ENCODE measurements at places on chromosomes 13 and 19. TPM values are rescaled to one million over a fixed set of nuclear protein-coding genes. Genes with fewer than 3 reads are reported as not detected.
A peak's percentile ranks its signal among the peaks of the same experiment; 100 is the strongest.

- no peak for DNase-seq
Measured at GRCh38 chr19:14054721-14055120, 7.2 kb downstream of the PALM3 start.

The PSG2 gene
- not detected for total RNA-seq

DNA sequence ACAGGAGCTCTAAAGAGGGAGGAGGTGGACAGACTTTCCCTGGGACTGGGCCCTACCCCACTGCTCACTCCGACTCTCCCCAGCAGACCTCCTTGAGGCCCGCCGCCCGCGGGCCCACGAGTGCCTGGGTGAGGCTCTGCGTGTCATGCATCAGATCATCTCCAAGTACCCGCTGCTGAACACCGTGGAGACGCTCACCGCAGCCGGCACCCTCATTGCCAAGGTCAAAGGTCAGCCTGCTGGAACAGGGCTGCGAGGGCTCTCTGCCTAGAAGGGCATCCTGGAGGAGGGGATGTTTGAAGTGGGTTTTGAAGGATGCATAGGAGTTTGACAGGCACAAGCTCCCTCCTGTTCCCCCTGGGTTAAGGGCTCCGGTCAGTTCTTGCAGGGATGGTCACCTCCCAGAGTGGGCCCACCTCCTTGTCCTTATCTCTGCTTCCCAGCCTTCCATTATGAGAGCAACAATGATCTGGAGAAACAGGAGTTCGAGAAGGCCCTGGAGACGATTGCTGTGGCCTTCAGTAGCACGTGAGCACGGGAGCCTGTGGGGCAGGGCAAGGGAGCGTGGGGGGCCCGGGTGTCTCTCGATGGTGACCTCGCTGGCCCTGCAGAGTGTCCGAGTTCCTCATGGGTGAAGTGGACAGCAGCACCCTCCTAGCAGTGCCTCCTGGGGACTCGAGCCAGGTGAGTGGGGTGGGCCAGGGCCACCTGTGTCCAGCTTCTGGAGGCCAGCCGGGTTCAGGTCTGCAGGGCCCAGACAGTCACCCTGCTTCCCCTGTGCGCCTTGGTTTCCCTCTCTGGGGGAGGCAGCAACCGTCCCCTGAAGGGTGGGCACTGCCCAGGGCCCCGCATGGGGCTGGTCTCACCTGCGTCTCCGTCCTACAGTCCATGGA lies 6.3 kb downstream of the ARHGAP45 start:
- DNase-seq, result no peak

The FREM2 gene
- total RNA-seq, result not detected

- DNase-seq, result no peak
Measured at GRCh38 chr19:40822161-40822560, 23.2 kb downstream of the EGLN2 start.

DNA sequence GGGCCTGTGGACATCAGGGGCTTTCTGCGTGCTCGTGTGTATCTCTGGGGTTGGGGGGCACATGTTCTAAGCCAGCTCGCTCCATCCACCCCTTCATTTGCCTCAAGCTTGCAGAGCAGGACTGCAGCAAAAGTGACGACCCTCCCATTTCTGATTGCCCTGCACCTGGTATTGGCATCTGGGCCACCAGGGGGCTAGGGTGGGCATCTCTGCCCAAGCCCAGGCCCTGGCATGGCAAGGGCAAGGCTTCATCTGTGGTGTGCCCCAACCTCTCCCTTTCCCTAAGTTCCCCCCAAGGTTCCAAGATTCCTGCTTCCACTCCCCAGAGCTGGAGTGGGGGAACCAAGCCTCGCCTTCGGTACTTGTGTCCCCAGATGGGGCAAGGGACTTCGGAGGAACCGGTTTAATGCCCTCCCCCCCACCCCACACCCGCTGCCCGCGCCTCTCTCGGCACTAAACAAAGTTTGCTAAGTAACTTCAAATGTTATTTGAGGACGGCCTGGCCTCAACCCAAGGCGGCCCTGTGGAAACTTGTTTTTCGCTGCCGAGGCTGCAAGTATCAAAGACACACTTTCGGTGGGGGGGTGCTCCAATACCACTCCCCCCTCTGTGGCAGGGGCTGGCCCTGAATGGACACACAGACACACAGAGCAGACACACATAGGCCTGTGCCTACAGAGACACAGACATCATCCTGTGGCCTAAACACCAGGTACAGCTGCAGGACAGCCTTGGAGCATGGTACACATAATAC lies 12.2 kb downstream of the NFIX start:
- DNase-seq, result no peak

The PRSS57 gene
- not detected for total RNA-seq

The NPHS1 gene
- total RNA-seq, result not detected

DNA sequence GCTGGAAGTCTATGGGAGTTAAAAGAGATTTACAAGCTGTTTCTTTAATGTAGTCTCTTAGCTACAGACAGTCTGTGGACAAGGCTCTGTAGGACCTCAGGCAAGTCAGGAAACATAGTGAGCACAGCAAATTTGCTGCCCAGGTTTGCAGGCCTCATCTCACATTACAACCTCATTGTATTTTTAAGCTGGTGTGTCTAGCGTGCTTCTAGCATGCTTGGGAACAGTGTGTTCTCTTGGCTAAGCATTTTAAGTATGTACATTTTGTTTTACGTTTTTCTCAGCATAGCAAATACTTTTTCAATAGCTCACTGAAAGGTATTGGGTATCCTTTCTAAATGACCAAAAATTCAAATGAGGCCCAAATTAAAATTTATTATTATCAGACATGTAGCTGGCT lies 113.2 kb downstream of the STARD13 start:
- peak; percentile 76 for DNase-seq

DNA sequence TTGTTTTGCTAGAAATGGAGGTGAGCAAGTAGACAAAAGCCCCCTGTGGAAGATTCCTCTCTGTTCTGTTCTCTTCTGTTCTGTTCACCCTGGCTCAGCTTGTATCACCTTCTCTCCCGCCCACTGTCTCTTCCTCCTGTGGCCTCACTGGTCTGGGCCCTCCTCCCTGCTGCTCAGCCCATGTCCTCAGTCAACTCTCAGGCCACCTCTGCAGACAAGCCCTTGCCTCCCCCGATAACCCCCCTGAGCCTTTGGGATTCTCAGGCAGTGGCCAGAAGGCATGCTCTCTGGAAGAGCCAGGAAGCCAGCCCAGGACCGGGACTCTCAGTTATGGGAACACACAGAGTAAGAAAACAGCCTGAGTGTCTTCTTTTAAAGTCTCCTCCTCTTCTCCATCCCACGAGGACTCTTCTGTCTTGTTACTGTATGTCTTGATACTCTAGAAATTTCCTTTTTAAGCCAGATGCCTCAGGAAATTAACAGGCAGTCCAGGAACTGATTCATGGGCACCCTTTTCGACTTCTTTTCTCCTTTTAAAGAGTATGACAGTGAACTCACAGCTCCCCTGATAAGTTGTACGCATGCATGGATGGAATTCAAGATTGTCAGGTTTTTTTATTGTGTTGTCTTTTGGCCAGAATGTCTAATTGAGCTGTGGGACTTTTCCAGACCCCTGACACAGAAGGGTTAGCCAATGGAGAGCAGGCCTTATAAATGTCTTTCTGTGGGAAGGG lies 33.7 kb downstream of the SHISA2 start:
- no peak for DNase-seq

- DNase-seq, result peak; percentile 35
Measured at GRCh38 chr13:40534456-40534855, 132.0 kb downstream of the FOXO1 start.

The MISP3 gene
- total RNA-seq, result 0.54 TPM

DNA sequence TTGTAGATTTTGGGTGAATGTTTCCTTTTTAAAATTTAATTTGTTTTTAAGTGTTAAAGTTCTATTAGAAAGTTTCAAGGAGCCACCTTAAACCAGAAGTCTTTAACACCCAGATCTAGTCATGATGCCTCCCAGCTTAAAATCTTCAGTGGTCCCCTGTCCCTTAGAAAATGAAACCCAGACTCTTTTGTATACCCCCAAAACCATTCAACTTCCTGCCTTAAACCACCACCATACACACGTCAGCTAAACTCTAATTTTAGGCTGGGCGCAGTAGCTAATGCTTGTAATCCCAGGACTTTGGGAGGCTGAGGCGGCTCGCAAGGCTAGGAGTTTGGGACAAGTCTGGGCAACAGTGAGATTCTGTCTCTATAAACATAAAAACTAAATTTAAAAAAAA lies 37.9 kb downstream of the N4BP2L1 start:
- no peak for DNase-seq

GRCh38 chr19:37933937-37934358 lies 26.9 kb downstream of the SIPA1L3 start:
- DNase-seq, result peak; percentile 57

GRCh38 chr13:62551588-62551987 lies 1135.9 kb upstream of the PCDH20 start:
- no peak for DNase-seq

- DNase-seq, result peak; percentile 30
Measured at GRCh38 chr13:49436890-49437289, 7.0 kb downstream of the CAB39L start.

The NLRP9 gene
- total RNA-seq, result not detected

GRCh38 chr13:64506246-64506645 lies 2723.9 kb downstream of the PCDH9 start:
- no peak for DNase-seq

GRCh38 chr19:49816590-49816989 lies 1.5 kb upstream of the MED25 start:
- no peak for DNase-seq

DNA sequence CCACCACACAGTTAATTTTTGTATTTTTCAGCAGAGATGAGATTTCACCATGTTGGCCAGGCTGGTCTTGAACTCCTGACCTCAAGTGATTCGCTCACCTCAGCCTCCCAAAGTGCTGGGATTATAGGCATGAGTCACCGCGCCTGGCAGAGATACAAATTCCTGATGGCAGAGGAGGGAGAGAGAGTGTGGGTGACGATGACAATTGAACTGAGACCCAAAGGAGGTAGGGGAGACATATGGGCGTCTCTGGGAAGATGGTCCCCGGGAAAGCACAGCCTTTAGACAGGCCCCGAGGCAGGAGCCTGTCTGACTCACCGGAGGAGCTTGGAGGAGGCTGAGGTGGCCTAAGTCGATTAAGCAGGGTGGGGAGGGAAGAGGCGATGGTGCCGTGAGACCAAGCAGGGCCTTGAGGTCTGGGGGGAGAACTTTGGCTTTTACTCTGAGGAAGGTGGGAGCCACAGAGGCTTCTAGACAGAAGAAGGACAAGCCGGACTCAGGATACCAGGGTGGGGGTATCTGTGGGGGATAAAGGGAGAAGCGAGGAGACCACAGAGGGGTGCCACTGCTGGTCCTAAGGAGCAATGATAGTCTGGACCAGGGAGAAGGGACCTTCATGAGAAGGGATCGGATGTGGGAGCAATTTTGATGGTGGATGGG lies 38.2 kb downstream of the ARRDC2 start:
- peak; percentile 91 for DNase-seq

The RFPL4A gene
- total RNA-seq, result not detected

The PCDH20 gene
- not detected for total RNA-seq

The IGFL2 gene
- total RNA-seq, result 1.3 TPM

DNA sequence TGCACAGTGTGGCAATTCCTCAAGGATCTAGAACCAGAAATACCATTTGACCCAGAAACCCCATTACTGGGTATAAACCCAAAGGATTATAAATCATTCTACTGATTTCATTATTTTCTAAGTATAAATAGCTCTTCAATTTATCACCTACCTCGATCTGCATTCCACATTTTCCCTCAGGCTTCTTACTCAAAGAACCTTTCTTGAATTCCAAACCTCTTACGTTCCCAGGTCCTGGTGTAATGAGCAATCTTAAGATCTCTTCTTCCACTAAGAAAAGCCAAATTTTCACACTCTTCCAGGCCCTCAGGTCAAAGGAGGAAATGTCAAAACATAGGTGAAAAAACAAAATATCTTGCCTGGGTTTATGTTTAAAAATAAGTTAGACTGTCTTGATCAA lies 237.3 kb upstream of the GPC6 start:
- peak; percentile 16 for DNase-seq

The FCAR gene
- not detected for total RNA-seq

GRCh38 chr19:44746616-44746945 lies 1.9 kb upstream of the BCL3 start:
- no peak for DNase-seq

The KCNRG gene
- total RNA-seq, result 0.28 TPM

The DCT gene
- total RNA-seq, result 0.07 TPM

The KLHL1 gene
- total RNA-seq, result not detected

DNA sequence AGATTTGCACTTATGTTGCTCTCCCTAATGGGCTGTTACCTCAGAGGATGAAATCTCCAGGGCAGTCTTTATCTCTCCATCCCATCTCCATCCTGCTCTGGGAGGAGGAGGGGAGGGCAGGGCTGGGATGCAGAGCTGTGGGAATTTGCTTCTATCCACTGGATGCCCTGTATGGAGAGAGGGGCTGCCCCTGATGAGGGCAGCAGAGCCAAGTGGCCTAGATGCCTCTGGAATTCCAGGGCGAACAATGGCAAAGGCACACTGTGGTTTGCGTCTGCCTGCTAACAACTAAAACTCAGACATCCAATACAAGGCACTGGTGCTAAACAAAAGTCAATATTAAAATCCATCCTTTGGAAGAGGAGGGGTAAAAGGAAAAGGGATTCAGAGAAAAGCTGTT lies 165.1 kb downstream of the COG6 start:
- no peak for DNase-seq

The PDE4C gene
- 0.42 TPM for total RNA-seq

DNA sequence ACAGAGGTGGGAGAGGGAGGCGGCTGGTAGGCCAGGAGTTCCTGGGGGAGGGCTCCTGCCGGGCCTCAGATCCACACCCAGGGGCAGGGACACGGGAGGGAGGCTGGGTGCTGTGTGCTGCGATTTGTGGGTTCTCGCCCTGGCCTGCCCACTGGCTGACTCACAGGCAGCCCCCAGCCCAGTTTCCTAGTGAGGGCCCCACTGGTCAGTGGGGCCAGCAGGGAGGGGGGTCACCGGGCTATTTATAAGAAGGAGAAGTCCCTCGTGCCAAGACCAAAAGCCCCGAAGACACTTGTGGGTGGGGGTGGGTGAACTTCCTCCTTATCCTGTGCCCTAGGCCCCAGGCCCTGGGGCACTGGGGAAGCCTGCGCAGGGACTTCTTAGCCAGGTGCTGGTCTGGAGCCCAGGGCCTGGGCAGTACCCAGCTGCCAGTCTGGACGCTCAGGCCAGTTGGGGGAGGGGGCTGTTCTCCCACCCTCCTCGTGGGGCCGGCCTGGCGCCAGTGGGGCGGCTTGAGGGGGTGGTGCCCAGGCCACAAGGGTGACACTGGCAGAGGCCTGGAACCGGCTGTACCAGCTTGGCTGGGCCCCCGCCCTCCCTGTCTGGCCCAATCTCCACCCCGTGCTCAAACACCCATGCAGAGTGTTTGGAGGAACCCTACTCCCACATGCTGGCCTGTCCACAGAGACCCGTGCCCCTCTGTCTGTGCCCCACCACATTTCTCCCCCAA lies 5.0 kb upstream of the JUNB start:
- DNase-seq, result no peak

DNA sequence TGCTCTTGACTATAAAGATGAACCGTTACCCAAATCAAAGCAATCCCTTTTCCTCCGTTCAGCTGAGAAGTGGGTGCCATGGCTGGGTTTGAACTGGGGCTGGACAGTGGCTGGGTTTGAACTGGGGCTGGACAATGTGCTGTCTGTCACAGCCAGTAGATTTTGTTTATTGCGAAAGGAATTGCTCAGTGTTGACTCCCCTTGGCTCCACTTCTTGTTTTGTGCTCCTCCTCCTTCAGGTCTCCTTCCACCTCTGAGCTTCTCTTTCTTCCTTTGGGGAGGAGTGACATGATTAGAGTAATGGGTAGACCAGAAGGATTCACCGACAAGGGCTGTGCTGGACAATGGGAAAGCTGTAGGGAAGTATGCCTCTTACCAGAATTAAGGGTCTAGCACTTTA lies 19.4 kb upstream of the MBNL2 start:
- DNase-seq, result no peak
